ENCODE measurements at places on chromosomes 12 and 14.
A peak's percentile ranks its signal among the peaks of the same experiment; 100 is the strongest.

- no peak for DNase-seq
Observed at GRCh38 chr14:95406756-95407277, 87.1 kb upstream of the CLMN start.

- DNase-seq: no peak
Observed at GRCh38 chr12:115870510-115870909, 407.0 kb downstream of the MED13L start.

DNA sequence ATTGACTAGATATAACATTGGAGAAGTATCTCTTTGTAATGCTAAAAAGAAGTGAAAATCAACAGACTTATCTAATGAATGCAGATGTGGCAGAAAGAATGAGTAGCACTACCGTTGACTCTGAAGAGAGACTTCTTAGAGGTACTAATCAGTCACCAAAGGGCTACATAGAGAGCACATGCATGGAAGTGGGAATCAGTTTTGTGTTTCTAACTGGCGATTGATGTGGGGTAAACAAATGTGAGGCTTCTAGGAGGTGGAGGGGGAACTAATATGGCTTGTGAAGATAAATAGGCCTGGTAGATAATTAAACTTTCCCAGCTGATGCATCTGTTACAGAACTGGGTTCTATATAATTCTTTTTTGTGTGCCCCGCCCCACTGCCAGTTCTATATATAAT lies 10.5 kb downstream of the COCH start:
- DNase-seq: no peak

- DNase-seq: no peak
Observed at GRCh38 chr14:63863004-63863403, 10.2 kb downstream of the SYNE2 start.

DNA sequence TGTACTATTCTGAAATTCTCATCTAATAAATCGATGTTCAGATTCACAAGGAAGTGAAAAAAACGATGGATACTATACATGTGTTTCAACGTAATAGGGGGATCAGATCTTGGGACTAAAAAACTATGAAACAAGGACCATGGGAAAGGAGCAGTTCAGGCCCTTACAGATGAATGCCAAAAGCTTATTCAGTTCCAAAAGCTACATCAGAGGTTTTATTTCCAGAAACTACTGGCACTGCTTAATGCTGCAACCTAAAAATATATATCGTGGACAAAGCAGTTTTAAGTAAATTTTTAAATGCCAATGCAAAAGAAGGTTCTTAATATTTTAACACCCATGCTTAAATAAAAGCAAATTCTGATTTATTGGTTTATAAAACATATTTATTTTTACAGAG lies 38.5 kb downstream of the LRIG3 start:
- DNase-seq: no peak

DNA sequence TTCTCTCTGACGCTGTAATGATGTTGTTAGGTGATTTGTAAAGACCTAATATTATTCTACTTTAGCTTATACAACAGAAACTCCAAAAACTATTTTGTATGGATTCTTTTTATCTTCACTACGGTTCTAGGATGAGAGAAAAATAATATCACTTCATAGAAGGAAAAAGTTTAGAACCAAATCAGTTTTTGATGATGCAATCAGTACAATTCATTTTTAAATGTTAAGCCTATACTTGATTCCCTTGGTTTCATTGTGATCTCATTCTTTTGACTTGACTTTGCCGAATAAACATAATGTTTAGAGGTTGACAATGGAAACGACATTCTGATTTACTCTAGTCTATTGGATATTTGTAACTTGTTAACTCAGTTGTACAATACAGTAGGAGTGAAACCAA lies 24.6 kb upstream of the ERGIC2 start:
- no peak for DNase-seq

- no peak for DNase-seq
Observed at GRCh38 chr14:96274543-96274942, 18.5 kb downstream of the BDKRB1 start.

- DNase-seq: peak; percentile 52
Observed at GRCh38 chr12:21483531-21483930, 17.9 kb downstream of the RECQL start.

DNA sequence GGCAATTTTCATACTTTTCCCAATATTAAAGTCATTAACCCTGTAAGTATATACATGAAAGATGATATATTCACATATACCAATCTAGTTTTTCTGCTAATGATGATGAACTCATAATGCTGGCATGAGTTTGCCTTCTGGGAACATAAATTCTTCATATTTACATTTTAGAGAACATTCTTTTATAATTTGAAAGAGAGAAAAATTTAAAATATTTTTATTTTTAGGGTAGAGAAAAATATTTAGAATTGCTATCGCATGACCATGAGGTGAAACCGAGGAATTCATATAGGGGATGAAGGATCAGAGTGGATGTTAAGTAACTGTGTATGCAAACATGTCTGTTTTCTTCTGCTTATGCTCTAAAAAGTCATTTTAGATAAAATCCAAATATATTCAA lies 825.3 kb upstream of the FLRT2 start:
- no peak for DNase-seq

- DNase-seq: no peak
Observed at GRCh38 chr12:92147491-92147890, 1.8 kb upstream of the BTG1 start.

DNA sequence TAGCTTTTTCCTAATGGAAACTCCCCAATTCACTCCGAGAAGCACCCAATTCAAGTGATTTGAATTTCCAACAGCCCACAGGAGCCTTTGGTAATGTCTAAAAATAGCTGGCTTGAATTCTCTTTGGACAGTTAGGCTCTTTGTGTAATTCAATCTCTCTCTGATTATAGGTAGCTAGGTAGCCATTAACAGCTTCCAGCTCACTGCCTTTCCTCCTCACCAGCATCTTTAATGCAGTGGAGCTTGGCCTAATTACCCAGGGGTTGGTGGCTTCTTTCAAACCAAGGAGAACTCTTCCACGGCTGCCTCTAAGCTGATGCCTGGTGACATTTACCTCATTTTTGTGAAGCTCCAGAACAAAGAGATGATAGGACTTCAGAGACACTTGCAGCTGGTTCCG lies 86.4 kb downstream of the WSCD2 start:
- DNase-seq: no peak

DNA sequence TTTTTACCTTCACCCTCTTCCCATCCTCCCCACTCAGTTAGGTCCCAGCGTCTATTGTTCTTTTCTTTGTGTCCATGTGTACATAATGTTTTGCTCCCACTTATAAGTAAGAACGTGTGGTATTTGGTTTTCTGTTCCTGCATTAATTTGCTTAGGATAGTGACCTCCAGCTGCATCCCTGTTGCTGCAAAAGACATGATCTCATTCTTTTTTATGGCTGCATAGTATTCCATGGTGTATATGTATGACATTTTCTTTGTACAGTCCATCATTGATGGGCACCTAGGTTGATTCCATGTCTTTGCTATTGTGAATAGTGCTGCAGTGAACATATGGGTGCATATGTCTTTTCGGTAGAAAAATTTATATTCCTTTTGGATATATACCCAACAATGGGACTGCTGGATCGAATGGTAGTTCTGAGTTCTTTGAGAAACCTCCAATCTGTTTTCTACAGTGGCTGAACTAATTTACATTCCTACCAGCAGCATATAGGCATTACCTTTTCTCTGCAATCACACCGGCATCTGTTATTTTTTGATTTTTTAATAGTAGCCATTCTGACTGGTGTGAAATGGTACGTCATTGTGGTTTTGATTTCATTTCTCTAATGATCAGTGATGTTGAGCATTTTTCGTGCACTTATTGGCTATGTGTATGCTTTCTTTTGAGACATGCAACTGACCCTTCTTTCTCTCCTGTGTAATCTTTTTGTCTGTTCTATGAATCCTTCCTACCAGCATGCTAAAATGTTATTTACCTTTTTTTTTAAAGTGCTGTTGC lies 279.7 kb upstream of the AMIGO2 start:
- DNase-seq: no peak

DNA sequence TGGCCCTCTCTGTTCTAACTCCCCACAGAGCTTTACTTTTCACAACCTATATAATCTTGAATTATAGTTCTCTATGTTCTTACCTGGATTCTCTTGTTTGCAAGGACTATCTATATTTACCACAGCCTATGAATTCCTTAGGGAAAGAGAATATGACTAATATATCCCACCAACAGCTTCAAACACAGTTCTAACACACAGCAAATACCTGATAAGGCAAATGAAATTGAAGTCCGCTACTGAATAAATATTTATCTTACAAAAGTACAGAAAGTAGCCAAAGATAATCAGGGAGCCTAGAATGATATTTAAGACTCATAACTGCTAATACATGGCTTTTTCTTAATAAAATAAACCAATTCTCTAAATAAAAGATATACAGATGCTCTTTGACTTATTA lies 165.1 kb downstream of the C12orf42 start:
- DNase-seq: no peak

DNA sequence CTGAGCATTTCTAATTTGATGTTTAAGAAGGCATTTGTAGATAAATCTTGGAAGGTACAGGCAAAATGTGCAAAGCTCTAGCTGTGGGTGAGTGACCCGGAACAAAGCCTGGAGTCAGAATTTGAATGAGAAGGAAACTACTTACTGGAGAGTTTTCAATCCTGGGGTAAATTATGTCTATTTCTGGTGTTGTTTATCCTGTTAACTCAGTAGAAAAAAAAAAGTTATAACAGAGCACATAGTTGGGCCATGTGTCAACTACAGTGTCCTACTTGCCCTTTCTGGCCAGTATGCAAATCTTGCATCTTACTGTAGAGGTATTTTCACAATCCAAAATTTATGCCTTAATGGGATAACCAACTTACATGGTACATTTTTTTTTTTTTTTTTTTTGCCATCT lies 182.3 kb downstream of the SYNE2 start:
- no peak for DNase-seq

DNA sequence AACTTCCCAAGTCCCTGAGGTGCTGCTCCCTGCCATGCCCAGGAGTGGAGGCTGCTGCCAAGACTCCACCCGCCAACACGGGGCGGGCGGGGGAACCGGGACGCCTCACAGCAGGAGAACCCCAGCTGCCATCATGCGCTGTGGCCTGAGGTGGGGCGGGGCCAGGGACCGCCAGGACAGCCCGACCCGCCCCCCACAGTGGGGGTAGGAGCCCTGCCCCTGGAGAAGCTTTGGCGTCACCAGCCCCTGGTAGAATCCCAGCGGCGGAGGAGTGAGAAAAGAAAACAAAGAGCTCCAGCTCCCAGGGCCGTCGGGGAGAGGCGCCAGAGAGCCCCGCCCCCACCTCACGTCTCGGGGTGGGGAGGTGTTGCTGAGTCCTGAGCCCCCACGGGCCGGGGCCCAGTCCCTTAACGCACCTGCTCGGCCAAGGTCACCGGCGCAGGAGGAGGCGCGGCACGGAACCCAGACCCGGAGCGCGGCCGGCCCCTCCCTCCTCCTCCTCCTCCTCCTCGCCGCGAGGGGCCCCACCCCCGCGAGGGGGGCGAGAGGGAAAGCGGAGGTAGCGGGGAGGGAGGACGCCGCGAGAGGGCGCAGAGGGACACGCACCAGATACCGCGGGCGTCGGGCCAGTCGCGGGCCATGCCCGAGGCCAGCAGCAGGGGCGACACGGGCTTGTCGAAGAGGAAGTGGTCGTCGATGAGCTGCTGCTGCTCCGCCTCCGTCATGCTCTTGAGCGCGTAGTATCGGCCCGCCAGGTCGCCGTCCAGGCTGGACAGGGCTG lies 1.8 kb downstream of the CKB start:
- peak; percentile 72 for DNase-seq

GRCh38 chr12:27652174-27652763 lies 44.0 kb upstream of the REP15 start:
- peak; percentile 31 for DNase-seq

- DNase-seq: no peak
Observed at GRCh38 chr14:87286191-87286590, 706.8 kb downstream of the GALC start.

DNA sequence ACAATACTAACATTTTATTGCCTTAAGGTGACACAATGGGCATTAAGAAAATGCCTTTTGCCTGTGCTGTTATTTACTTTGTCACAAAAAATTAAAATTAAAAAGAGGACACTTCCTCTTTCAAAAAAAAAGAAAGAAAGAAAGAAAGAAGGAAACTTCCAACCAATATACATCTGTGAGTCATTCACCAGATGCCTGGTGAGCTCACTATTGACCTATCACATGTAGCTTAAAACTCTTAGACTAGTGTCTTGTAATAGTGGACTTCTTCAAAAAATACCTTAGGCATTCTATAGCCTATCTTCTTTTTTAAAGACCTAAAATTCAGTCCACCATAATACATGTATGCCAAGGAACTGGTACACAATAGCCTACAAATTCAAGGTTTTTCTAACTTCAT lies 4.9 kb upstream of the SOX5 start:
- no peak for DNase-seq

- no peak for DNase-seq
Observed at GRCh38 chr12:49244176-49244575, 20.7 kb upstream of the TUBA1C start.

DNA sequence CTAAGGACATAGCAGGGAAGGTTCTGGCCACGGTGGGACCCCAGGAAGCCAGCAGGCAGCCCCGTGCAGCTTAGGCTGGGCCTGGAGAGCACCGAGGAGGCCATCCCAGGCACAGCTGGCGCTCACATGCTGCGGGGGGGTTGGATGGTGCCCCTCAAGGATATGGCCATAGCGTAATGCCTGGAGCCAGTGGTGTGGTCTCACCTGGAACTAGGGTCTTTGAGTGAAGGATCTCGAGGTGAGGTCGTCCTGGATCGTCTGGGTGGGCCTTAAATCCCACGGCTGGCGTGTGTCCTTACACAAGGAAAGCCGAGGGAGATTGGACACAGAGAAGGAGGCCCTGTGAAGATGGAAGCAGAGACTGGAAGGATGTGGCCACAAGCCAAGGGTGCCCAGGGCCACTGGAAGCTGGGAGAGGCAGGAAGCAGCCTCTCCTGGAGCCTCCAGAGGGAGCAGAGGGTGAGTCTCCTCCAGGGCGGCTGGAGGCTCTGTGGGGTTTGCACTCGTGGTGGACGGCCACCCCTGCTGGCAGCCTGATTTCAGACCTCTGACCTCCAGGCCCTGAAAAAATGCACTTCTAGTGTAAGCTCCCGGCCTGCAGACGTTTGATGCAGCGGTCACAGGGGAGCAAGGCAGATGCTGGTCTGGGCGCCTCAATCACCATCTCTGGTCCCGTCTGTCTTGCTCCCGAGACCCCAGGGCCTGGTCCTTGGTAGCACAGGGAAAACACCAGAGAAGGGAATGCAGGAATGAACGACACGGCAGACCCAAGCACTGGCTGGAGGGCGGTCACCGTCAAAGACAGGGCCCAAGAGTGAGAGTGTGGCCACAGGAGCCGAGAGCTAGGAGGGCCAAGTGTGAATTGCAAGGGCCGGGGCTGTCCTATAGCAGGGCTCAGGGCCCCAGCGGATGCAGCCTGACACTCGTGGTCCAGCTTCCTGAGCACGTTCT lies 218.6 kb downstream of the KIF26A start:
- DNase-seq: no peak

Data from NCI-H748 treated with DMSO at 0.1 percent for 48 hours (cell line).